ENCODE measurements at places on chromosomes 3 and 15.
A peak's percentile ranks its signal among the peaks of the same experiment; 100 is the strongest.

- DNase-seq = no peak
Measured at GRCh38 chr15:25810154-25810553, 53.0 kb downstream of the ATP10A start.

DNA sequence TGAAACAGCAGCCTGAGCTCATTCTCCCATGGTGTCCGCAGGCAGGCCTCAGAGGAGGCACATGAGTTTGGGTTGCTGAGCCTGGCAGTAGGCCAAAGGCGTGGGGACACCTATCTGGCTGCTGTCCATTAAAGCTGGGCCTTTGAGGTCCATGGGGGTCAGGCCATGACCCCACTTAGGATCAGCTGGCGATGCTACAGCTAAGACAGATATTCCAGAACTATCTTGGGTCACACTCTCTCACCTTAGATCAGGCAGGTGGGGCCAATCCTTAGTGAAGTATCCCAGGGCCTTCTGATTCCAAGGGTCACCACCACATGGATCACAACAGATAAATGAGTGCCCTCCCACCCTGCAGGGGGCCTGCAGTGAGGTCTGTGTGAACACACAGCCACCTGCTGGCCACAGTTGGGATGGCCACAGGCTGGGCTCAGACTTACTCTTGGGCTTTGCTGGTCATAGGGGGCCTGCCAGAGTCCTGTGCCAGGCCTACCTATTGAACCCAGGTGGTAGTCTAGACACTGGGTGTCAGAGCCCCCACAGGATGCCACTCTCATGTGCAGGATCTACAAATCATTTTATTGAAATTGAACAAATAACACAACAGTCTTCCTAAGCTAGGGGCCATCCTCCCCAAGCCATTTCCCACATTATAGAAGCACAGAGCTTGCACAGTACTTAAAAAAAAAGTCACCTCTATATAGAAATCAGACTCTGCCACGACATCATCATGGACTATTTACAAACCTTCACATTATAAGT, 2.0 kb upstream of the HYAL2 start:
- DNase-seq = peak; percentile 85

- DNase-seq = no peak
Measured at GRCh38 chr3:133973249-133973980, 56.3 kb downstream of the SLCO2A1 start.

DNA sequence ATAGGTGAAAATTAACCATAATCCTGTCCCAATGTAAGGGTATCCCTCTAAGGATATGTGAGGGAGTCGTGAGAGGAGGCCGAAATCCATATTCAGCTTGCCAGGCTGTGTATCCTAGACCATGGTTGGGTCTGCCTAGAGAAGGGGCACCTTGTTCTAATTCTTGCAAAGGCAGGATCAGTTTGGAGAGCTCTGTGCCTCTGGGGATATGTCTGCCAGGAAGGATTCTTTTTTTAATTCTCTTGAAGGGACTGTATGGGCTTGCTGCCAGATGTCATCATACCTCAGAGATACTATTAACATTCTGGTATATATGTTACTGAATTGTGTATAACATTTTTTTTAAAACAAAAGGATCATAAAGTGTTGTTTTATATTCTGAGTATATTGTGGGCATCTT, 2.4 kb downstream of the ATP1B3 start:
- DNase-seq = no peak

GRCh38 chr3:106582151-106582550, 713.3 kb upstream of the CBLB start:
- no peak for DNase-seq

DNA sequence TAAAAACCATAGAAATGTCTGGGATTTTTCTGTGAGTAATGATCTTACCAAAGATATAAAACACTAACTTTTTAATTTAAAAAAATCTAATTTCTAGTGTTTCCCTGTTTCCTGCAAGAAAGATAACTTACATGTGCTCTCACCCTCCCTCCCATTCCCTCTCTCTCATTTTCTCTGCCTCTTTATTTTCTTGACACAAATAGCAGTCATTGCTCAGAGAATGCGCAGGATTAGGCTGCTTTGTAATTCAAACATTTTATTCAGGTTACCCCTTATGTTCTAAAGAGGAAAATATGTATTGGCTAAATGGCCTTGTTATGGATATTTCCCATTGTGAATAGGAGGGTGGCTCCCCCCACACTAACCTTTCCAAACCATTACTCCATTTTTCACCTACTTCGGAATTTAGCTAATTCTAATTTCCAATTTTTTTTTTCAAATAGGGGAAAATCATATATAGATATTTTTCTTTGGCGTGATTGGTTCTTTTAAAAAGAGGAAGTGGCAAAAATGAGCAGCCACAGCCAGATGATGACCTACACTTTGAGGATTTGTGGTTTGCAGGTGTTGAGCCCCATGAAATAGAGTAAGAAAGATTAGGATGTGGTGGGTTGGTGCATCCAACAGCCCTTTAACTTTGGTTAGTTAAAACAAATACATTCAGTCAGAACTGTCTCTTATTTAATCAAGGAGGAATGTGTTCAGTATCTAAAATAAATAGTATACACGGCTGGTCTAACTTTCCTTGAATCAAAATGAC, 554.4 kb downstream of the IGSF11 start:
- no peak for DNase-seq

DNA sequence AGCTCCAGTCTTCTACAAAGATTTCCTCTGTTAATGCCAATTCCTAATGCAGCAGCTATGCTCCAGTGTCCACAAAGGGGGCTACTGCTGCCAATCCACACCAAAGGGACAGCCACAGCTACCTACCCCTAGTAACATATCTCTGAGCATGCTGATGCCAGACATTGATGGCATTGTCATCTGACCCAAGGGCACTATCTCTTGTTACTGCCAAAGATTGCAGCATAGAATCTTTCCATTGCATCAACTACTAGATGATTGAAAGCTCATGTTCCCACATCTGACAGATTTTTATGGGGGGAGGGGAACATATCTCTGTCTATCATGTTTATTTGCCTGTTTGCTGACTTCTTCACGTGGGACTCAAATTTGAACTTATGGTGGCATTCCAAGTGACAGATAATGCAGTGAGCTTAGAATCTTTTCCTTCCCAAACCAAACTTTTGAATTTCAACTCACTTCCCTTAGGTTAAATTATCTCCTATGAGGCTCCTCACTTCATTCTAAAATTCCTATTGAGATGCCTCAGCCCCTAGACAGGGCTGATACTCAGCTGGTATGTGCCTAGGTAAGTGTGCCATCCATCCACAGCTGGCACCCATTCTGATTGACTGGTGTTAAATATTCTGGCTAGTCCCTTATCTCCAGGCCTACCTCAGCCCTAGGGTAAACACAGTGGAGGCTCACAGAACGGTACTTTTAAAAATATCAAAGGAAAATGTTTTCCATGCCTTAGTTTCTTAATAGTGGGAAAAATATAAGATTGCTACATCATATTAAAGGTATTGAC, 100.3 kb downstream of the STRIT1 start:
- no peak for DNase-seq

DNA sequence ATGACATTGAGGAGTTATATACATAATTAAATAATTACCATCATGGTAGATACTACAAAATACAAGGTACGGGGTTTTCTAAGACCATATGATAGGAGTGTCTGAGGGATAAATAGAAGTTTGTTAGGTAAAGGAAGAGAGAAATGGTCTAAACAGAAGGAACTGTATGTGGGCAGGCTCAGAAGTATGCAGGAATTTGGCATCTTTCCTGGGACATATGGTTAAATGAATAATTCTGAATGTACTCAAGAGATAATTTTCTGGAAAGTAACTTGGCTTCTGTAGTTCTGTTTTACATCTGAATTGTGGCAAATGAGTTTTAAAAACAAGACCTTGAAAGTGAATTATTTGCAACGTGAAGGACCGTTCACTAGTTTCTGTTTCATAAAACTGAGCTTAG, 17.5 kb downstream of the LMCD1 start:
- no peak for DNase-seq

- peak; percentile 46 for DNase-seq
Measured at GRCh38 chr15:51092480-51093040, 2.1 kb downstream of the TNFAIP8L3 start.

GRCh38 chr15:72758182-72758581, 25.4 kb downstream of the ADPGK start:
- peak; percentile 39 for DNase-seq

GRCh38 chr3:28948685-28949084, 332.2 kb upstream of the RBMS3 start:
- no peak for DNase-seq

DNA sequence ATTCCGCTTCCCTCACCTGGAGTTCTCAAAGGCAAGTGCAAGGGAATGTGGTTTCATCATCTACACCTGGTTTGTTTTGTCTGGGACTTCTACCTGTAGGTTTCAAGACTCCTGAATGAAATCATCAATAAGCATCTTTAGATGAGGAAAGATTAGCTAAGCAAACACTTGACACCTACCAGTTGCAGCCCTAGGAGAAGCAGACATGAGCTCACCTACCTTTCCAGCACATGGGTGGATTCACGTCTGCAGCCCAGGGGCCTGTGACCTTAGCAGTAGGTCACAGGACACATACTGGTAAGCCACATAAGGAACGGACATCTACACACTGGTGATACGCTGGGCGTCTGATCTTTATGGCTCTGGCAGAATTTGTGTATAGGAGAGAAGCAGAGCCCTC, 26.7 kb downstream of the SLCO2A1 start:
- DNase-seq = no peak

DNA sequence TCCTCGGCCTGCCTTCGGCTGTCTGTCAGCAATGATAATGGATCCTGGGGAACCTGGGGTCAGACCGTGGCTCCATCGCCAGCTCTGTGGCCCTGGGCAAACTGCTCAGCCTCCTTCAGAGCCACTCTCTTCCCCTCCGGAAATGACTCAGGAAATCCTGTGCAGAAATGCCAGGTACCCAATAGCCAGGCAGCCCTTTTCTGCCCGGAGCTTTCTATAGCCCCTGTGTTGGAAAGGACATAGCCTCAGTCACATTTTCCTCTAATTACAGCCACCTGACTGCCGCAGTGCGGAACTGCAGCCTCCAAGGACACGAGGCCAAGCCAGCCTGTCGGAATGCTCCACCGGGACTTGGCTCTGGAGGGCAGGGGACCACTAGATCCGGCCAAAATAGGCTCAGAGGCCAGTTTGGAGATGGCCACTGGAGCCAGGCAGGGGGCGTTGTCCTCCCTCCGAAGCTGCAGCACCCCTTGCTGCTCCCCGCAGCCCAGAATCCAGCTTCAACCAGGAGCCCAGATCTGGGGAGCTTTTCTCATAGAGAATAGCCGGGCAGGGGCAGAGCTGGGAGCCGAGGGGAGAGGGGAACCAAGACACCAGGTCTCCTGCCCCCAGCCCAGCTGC, 11.6 kb upstream of the ZXDC start:
- DNase-seq = no peak

DNA sequence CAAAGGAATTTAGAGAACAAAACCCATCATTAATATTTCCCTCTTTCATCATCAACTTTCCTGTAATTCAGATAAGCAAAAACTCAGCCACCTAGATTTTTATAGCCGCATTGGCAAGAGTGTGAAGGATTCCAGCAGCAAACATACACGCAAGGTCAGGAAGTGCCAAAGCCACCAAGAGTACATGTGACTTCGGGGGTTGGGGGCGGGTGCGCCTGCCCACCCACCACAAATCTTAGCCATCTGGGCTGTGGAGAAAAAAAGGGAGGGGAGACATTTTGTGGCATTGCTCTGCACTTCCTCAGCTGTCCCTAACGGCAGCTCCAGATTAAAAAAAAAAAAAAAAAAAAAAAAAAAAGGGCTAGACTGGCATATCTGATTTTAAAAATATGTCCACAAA, 148.4 kb downstream of the TNIK start:
- DNase-seq = no peak

DNA sequence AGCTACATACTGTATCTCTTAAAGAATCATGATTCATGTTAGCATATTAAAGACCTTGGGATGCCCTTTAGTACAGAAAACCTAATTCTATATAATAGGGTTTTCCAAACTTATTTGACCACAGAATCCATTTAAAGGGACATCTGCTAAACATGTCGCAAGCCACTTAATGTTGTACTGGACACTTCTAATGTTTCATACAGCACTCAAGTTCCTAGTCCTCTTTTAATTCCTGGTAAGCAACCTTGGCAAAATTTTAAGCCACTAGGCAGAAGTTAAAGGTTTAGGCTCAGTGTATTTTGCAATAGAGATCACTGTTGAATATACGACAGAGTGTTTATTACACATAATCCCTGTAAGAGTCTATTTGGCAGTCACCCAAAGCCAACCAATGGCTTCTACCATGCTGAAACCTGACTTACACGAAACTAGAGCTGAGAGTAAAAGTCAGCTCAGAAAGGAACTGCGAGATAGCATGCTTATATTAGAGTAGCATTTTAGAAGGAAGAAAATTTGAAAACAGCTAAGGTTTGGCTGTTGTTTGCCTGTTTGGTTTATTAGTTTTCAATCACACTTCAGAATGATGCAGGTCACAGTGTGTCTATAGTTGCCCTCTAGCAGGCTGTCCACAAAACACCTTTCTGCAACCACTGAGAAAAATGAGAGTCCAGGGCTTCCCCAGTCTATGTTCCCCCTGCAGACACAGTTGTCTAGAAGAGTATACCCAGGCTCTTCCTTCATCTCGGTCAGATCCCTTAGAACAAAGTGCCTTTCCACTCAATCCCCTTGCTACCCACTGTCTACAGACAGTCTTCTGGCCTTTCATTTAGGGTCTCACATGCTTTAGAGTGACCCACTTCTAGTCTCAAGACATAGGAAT, 104.4 kb downstream of the FMN1 start:
- peak; percentile 57 for DNase-seq

DNA sequence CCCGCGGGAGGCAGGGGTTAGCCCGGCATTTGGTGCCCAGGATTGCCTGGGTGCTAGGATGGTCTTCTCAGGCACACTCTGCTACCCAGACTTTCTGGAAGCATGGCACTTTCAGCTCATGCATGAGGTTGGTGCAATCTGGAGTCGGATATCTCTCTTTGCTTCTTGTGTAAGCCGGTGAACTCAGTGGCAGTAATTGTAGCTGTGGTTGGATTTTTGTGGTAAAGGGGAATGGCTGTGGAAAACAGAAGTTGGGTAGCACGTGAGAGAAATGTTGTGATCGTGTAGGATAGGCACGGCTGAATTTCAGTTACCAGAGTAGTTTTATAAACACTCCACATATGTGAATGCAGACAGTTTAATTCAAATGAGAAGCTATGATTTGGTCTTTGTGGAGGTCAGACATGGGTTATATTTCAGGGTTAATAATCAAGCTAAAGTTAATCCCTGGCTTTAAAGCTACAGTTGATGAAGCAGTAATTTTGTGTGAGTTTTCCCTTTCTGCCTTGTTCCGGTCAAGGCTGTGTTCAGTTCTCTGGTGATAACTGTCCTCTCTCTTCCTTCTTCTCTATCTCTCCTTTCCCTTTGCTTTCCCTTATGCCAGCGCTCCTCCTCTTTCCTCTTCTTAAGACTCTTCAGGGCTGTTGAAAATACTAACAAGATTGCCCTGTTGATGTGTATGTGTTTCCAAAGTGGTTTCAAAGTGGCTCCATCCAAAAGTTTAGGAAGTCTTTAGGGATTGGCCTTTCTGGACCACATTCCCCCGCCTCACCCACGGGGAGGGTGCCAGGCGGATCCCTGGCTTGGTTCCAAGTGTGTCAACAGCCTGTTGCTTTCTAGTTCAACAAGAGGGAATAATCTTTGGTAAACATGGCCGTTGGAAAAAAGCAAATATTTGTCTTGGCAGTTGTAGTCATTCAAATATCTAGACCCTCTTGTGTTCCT, 404.6 kb upstream of the C2CD4B start:
- DNase-seq = peak; percentile 27

GRCh38 chr3:138939561-138940241, 7.2 kb downstream of the FOXL2 start:
- peak; percentile 24 for DNase-seq

Measured in suppressor macrophage treated with lipopolysaccharide for 1 hour (primary cell).